M059J (cell line): ENCODE measurements at places on chromosomes 1 and 21. TPM values are rescaled to one million over a fixed set of nuclear protein-coding genes. Genes with fewer than 3 reads are reported as not detected.
A peak's percentile ranks its signal among the peaks of the same experiment; 100 is the strongest.

- no peak for DNase-seq
Measured at GRCh38 chr1:212620293-212620692, 11.7 kb downstream of the ATF3 start.

DNA sequence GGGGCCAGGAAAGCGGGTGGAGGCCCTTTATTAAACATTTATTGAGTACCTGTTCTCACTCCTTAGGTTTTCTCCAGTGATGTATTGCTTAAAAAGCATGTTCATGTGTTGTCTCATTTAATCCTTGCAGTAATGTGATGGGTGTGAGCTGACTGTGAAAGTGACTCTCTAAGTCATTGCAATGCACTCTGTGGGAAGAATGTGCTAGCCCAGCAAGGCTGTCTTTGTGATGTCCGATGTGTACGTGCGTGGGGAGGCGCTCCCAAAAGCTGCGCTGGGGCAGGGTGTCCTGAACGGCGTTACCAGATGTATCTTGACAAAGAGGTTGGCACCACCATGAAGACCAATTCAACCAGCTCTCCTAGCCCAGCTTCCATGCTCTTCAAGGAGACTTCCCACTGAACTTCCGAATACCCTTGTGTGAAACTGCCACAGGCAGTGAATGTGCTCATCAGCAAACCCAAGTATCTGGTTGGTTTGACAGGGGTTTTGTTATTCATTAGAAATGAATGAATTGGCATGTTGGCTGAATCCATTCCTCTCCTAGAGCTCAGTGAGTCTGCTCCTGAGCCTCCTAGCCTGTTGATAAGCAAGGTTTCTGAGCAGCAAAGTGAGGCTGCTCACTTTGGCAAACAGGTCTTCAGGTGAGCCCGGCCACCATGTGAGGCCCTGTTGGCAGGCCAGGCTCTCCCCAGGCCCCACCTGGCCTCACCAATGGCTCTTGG, 28.0 kb downstream of the NUAK2 start:
- peak; percentile 45 for DNase-seq

DNA sequence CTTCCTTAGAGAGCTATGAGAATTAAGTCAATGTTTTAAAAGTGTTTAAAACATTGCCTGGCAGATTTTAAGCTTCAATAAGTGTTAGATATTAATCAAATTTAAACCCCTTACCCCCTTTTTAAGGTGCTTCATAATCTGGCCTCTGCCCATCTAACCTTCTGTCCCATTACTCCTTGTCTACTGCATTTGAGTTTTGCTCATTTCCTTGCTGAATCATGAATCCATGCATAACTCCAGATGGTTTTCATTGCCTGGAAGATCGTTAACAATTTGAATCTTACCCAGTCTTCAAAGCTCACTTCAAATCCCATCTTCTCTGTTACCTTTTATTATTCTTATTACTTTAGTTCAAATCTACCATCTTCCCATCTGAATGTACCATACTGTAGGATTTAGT, 4.6 kb downstream of the HJV start:
- DNase-seq, result no peak

GRCh38 chr21:43975469-43976098, 36.5 kb upstream of the TRAPPC10 start:
- peak; percentile 62 for DNase-seq

TMIGD3 gene
- not detected in 2 replicates for total RNA-seq
